ENCODE measurements at places on chromosomes 2 and 18. TPM values are rescaled to one million over a fixed set of nuclear protein-coding genes. Genes with fewer than 3 reads are reported as not detected.

Gene MAP4K3
- polyA plus RNA-seq, result 43.5 TPM

Gene ACTG2
- polyA plus RNA-seq, result 65.1 TPM

Gene LBH
- 88.6 TPM for polyA plus RNA-seq

Gene STK25
- 201 TPM for polyA plus RNA-seq

Gene AQP12B
- not detected for polyA plus RNA-seq

DNA sequence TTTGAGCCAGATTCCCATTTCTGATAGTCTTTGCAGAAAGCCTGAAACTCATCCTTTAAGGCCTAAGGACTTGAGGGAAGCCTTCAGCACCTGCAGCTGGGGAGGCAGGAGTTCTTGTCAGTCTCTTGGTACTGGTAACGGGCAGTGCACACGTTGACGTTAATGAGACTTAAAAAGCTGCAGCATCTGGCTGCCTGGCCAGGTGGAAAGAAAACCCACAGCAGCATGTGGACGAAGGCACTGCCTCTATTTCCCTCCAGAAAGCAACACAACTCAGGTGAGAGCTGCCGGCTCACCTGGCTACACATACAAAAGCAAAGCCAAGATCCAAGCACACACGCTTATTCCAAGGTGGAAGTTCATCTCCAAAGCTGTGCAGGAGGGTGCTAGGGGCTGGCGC, 178.8 kb downstream of the ANAPC1 start:
- no peak for DNase-seq

- no peak for DNase-seq
These were observed 720.3 kb downstream of the GALR1 start for GRCh38 chr18:77969972-77970371.

DNA sequence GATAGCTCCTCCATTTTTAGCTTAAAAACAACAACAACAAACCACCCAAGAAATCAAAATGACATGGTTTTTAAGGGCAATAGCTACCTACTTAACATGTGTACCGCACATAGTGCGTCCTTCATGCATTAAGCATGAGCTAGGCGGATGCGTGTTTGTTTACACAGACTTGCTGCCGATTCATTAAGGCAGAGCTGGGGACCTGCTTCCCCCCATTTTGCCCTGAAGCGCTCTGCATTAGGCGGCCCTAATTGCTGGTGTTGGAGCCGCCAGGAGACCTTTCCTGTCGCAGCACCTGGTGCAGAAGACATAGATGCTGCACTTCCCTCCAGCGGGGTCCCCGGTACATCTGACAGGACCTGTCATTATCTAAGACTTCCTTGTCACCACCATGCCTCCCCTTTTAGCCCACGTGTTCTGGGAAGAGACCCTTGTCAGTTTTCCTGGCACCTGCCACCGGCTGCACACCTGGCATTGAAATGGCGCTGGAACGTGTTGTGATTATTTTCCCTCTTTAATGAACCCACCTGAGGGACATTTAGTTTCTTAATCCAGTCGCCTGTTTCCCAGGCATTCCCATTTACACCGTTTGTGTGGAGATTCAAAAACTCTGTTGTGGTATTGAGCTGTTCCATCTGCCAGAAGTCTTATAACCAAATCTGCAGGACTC, 261.1 kb upstream of the RAB12 start:
- no peak for DNase-seq

DNA sequence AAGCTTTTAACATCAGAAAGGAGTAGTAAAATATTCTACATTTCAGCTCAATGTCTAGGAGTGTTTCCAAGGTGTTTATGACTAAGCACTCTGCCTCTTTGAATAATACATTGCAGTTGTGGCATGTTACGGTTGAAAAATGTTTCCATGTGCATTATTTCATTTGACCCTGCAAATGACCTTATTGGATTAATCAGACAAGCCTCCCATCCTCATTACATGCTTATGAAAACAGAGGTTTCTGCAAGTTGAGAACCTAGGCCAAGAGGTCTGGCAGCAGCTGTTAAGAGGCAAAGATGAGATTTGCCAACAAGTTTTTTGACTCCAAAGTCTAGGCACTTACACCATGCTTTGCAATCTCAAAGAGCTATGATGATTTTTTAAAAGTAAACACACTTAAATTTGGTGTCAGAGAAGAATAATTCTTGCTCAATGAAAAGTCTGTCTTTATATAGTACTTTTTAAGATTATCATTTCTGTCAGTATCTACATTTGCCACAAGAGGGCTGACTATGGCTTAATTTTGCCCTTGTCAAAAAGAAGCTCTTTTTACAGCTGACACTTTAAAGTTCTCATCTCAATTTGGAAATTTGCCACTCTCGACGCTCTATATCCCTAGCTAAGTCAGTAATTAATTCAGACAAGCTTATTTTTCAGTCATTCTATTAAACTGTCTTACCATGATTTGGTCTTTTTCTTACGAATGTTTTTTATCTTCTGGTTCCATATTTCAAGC, 260.6 kb downstream of the PAX3 start:
- no peak for DNase-seq

- DNase-seq, result no peak
These were observed 222.9 kb downstream of the HNMT start for GRCh38 chr2:138187221-138187620.

All from right lung (tissue), 10 donors.